ENCODE measurements at places on chromosomes 7 and 10.

GRCh38 chr7:26151953-26152781 lies at the start of gene NFE2L3:
TSS of gene NFE2L3 (plus strand) at chr7:26152198. CDS start at chr7:26152499, 301 bp downstream.
- peak; percentile 65 for DNase-seq

DNA sequence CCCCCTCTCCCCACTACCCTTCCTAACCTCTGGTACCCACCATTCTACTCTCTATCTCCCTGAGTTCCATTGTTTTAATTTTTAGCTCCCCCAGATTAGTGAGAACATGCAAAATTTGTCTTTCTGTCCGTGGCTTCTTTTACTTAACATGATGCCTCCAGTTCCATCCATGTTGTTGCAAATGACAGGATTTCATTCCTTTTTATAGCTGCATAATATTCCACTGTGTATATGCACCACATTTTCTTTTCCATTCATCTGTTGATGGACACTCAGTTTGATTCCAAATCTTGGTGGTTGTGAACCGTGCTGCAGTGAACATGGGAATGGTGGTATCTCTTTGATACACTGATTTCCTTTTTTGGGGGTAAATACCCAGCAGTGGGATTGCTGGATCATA lies 22.0 kb downstream of the DENND10 start:
- no peak for DNase-seq

- DNase-seq = no peak
Measured at GRCh38 chr10:90712529-90712928, 145.3 kb downstream of the HTR7 start.

- DNase-seq = no peak
Measured at GRCh38 chr7:4361774-4362173, 320.3 kb upstream of the FOXK1 start.
